ENCODE measurements at places on chromosomes 7 and 10.

GRCh38 chr7:70190281-70190680 is 592.0 kb downstream of the AUTS2 start:
- DNase-seq = no peak

- DNase-seq = no peak
Observed at GRCh38 chr7:138491612-138492386, 31.7 kb downstream of the TRIM24 start.

DNA sequence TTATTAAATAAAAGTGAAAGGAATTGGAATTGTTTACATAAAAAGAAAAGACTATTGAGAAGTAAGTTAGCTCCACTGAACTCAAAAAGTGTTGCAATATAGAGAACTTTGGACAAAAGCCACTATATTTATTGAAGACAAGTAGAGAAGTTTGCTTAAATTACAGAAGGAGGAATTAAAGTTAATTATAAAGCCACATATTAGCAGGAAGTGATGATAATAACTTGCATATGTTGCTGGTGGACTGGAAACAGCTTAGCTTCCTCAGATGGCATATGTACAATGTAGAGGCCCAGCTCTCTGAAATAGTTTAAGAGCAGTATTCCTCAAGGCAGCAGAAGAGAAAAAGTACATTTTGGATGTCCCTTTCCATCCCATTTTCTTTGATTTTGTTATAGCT is 400.7 kb downstream of the GATA3 start:
- no peak for DNase-seq

DNA sequence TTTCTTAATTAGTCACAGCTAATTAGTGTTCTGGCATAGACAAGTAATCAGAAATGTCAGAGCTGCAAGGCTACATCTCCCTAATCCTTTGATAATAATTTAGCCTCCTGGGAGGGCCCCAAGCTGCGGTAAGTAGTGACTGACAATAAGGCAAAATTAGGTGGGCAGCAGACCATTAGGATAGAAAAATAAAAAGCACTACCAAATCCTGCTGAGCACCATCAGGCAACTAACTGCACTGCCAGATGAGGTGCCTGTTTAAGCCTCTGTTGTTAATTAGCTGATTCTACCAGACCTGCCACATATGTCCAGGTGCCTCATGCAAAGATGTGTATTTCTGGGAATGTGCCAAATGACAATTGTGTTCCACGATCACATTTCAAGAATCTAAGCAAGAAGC is 32.5 kb upstream of the FEZF1 start:
- DNase-seq = no peak

DNA sequence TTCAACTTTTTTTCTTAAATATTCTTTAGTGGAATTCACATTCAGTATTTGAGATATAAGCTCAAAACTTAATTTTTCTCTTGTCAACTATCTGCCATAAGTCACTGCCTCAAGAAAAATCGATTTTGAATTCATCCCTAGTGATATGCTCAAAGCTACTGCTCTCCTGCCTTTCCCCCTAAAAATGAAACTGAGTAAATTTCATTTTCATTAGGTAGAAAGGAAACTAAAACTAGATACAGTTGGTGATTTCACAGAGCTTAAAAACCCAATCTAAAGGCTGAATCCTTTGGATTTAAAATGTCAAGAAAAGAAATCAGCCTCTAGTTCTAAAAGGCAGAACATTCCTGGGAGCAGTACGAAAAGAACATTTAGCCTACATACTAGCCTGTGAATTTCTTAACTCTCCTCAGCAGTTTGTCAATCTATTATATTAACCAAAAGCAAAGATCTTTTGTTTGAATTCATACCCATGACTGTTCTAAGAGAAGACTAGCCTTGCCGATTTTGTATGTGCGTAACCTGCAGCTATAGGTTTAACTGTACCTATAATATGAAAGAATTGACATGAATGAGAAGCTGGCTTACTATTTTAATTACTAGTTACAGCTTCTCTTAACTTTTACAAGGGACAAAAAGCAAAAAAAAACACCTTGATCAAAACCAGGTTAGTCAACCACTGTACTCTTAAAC is 4.9 kb upstream of the FAM53B start:
- no peak for DNase-seq

GRCh38 chr7:68805159-68805558 is 793.1 kb upstream of the AUTS2 start:
- no peak for DNase-seq

GRCh38 chr10:71193516-71193915 is 18.9 kb upstream of the UNC5B start:
- DNase-seq = no peak

DNA sequence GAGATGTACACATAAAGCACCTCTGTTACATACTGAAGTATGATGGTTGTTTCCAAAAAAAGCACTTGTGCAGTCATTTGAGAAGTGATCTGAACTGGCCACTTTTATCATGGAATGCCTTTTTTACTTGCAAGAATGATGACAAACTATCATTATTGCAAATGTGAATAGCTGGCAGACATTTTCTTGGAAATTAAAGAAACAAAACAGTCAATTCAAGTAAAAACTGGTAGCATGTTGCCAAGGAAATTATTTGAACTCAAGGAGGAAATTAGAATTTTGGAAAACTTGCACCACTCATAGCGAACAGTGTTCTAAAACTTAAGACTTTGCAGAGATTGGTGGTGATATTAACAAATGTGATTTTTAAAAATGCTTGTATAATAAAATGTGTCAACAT is 6.6 kb downstream of the RHEB start:
- DNase-seq = no peak

GRCh38 chr7:577741-578370 is 58.2 kb upstream of the PDGFA start:
- DNase-seq = no peak

DNA sequence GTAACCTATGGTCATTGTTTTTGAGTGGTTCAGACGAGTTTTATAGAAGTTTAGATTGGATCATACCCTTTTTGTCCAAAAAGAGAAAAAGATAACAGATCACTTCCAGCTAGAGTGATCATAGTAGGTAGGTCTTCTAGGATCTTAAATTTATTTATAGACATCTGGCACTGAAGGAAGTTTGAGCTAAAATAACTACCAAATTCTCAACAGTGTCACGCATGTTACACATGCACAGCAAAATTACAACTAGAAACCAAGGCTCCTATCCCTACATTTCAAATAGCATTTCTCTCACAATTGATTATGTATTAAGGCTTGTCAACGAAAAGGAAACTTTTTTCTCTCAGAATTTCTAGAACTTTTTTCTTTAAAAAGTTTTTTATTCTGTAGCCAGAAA is 2.3 kb downstream of the CALU start:
- no peak for DNase-seq

DNA sequence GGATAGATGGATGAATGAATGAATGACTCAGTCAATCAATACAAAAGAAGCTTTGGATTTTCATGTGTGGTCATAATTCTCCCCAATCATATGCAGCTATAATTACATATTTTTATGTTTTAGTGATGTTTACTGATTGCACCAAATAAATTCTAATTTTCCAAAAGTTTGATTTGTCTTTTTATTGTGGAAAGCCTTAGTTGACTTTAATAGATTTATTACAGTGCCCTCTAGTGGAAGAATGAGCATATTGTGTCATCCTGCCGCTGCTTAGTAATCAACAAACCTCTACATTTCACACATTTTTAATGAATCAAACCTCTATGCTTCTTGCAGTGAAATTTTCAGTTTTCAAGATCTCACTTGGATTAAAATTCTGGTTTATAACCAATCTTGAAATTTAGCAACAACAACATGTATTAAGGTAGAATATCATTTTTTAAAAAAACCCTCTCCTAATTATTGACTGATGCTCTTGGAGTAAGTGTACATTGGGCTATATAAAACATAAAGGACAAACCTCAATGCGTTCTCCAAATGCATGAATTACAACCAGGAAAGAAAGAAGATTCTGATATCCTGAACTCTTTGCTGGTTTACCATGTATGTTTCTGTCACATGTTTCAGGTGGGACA is 55.6 kb upstream of the PNLIP start:
- DNase-seq = no peak
